Foreskin fibroblast (primary cell): ENCODE measurements at places on chromosomes 6 and 20.

- no peak for DNase-seq
Measured at GRCh38 chr6:126764104-126764503, 354.4 kb upstream of the RSPO3 start.

GRCh38 chr6:121482004-121482693, 46.7 kb downstream of the GJA1 start:
- peak; percentile 82 for DNase-seq

DNA sequence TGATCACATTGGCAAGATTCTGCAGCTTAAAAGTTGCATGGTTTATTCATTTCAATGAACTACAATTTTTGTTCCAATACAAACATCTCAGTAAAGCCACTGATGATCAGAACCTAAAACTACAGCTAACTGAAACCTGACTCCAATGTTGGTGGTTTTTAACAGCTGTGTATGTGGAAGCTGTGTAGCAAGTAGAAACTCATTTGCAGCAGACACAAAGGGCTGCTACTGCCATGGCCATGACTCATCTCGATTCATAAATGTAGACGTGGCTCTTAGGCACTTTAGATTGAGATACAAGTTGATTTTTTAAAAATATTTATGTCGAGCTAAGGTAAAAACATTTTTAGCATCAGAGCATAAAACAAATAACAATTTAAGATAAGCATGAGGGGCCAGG, 19.5 kb upstream of the MAP3K4 start:
- peak; percentile 89 for DNase-seq

DNA sequence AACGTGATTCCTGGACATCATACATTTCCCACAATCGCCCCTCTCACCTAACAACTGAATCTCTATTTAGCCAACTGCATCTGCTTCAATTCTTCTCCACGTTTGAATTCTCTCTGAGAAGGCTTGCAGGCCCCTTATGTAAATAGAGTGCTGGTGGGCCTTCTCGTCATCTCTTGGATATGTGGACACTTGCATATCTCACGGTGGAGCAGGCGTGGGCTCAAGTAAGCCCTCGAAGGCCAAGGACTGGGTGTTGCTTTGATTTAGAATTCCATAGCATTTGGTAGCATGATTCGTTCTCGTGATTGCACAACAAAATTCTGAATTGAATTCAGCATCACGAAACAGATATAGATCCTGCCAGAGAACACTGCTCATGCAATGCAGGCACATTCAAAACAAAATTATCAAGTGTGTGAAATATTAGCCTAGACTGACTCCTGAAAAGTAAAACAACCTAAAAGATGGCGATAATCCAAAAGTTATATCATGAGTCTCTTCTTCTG, 613.6 kb downstream of the TFAP2A start:
- peak; percentile 45 for DNase-seq

DNA sequence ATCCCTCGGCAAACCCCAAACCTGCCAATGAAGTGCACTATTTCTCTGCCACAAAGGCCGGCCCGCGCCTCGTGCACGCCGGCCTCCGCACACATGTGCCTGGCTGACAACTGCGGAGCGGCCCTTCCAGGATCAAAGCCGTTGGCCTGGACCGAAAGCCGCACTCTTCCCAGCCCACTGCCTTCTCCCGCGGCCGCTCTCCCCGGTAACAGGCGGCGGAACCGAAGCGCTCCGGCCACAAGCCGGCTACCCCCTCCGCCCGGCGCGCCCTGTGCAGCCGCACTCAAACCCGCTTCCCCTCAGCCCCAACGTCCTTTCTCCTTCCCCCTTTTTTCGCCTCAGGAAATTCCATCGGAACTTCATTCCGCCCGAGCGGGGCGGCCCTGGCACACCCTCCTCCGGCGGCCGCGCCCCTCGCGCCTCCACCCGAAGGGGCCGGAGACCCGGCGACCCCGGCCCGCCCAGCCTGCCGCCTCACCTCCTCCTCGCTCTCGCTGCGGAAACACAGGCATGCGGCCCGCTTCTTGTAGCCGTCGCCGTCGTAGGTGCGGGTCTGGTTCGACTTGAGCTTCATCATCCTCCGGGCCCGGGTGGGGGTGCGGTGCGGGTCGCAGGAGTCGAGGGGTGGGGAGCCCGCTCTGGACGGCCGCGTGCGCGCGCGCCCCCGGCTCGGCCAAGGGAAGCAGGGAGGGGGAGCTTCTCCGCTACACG, 528 bp downstream of the NUDT3 start:
- peak; percentile 70 for DNase-seq

DNA sequence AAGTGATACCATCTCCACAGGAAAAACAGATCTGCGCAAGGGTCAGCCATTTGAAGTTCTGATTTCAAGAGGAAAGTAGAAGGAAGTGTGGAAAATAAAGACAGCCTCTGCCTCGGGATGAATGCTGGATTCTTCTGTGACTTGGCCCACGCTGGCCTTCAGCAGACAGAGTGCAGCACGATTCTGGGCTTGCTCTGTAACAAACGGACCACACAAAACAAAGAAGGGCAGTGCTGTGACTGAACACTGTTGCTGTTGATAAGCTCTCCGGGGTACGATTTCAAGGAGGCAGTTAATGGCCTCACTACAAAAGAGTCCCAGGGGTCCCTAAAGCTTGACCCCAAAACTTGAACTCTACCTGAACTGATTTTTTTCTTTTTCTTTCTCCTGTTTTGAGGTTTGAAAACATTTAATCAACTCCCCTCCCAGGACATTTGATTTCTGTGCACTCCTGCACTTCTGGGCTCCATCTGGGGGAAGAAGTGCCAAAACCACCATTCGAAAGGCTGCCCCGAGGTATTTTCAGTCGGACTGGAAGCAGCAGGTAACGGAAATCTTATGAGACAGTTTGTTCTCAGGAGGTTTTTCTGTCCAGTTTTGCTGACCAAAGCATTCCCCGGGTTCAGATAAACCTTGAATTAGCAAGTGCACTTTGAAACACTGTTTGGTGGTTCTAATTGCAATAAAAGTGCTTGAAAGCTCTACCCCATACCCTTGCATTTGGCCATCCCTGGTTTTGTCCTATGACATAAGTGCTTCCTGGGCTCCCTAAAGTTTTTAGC, 189.6 kb downstream of the MYLK4 start:
- no peak for DNase-seq

DNA sequence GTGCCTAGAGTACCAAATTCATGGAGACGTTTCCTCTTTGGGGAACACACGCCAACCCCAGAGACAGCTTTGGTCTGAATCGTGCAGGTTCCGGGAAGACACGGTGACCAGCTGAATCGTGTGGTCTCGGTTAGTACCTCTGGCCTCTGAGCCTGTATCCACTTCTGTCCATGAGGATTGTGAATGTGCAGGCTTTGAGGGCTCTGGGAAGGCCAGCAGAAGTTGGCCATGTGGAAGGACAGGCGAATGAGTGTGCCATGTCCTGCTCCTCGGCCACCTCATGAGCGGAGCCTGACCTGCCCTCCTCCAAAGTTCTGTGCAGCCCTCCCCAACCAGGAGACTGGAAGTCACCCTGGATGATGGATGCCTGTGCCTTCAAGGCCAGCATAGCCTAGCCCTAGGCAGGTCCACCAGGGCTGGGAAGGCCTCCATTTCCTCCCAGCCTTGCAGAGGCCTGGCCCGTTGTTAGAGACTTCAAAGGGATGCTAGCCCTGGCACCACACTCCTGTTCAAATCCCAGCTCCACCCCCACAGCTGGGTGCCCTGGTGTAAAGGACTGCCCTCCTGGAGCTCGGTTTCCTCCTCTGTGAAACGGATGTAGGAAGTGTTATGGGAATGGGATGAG, 1.7 kb upstream of the TMEM74B start:
- no peak for DNase-seq

GRCh38 chr6:28809947-28810658, 113.7 kb downstream of the TRIM27 start:
- peak; percentile 47 for DNase-seq

DNA sequence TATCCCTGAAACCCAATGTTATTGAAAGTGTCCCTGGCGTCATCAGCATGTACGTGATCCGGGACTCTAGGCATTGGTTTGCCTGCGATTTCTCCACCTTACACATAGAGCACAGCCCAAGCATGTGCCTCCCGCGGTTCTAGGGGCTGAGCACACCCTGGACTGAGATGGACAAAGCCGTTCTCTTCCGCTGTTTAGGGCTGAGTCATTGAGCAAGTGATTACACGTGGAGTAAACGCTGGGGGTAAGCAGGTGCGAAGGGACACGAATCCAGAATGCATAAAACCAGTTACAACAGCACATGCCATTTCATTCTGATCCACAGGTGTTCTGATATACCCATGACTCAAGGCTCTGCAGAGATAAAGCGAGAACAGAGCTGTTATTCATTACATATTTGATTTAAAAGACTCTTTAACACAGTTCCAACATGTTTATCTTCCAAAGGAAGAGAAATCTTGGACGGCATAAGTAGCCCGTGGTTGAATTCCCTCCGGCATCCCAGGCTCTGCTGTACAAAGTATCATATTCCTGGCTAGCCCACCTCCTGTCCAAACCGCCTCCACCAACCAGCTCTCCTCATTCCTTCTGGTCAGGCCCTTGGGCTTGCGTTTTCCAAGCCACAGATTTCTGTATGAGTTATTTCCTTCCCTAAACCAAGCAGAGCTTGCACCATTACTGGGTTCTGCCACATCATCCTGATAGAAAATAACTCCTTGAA, 36.1 kb upstream of the THBS2 start:
- no peak for DNase-seq

DNA sequence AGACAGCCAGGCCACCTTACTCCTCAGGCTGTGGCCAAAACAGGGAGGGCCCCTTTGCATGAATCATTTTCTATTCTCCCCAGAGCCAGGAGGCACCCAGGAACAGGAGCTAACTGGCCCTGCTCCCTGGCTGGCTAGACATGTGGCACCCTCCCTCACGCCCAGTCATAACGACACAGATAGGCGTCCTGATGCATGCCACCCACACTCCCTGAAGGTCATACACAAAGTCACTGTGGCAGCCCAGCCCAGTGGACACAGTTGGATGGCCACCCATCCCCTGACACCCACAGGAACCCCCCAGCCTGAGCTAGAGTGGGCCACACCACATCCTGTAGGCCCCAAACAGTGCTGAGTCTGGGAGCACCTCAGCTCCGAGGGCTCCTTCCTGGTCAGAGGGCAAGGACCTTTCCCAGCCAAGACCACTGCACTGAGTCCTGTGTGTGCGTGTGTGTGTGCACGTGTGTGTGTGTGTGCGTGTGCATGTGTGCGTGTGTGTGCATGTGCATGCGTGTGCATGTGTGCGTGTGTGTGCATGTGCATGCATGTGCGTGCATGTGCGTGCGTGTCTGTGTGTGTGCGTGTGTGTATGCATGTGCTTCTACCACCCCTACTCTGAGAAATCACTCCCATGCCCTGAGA, 21.6 kb downstream of the TFEB start:
- peak; percentile 30 for DNase-seq

DNA sequence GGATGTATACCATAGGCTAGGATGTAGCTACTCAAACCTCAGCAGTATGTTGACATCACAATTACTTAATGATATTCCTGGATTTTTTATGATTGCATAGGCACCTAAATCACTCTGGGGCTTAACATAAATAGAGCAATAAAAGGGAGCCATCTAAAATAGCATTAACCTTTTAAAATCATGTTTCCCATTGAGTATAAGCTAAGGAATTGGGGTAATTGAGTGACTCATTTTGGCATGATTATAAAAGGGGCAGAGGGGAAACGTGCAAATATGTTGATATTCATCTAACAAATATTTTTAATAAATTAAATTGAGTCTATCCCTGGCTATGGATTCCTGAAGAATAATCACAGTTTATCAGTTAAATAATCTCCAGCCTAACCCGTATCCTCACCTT, 74.0 kb upstream of the ADGRF1 start:
- DNase-seq = no peak

DNA sequence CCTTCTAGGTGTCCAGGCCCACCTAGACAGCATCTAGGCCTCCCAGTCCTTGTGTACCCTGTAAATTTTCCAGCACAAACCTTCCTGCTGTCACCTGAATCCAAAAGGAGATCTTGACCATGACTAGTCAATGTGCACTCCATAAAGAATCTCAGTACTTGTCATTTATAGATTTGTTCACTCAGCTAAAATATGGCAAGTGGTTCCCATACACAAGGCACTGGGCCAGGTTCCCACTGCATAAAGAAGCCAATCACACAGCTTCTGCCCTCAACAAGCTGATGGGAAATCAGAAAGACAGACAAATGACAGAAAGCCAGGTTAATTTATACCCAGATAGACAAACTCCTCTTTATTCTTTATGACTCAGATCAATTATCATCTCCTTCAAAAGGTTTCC, 526.8 kb downstream of the CD83 start:
- no peak for DNase-seq

DNA sequence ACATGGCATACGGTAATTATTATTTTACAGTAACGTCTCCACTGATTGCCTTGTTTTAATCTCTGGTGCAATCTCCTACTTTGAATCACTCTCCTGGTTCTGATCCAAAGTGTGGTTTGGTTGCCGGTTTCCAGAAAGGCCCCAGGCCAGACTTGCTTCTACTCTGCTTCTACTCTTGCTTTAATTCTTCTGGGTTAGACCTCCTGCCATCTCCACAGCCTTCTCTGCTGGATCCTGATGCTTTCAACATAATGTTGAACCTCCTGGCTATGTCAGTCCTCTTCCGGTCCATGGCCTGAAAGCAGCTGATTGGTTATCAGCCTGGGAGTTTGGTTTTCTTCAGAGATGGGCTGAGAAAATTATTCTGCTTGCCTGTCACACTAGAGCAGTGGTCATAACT, 266.5 kb upstream of the RIMS1 start:
- DNase-seq = no peak

DNA sequence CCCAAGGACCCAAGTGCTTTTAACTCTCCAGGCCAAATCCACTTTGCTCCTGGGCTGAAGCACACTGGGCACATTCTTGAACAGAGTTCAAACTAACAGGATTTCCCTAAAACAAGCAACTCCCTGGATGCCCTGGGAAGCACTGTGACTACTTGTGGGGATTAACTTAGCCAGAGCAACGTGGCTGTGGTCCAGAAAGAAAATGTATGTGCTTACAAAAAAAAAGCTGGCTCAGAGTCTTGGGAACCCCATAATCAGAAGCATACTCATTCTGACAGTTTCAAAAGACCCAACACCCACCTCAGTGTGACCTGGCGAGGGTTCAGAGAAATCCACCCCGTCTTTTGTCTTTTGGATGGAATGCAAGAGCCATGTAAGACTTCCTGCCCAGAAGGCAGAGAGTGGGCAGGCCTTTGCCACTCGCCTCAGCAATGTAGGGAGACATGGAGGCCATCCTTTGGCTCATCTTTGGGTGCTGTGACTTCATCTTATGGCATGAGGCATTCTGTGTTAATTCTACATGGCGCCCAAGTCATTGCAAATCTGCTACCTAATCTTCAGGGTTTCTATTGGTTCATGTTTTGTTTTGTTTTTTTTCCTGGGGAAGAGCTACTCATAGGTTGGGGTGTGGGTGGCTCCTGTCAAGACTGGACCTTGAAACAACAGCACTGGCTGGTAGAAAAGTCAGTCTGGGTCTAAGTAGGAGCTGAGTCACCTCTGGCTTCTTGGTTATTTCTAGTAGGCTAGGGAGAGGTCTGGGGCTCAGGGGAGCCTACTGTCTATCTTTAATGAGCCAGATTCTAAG, 248.6 kb upstream of the SUPT3H start:
- peak; percentile 90 for DNase-seq

DNA sequence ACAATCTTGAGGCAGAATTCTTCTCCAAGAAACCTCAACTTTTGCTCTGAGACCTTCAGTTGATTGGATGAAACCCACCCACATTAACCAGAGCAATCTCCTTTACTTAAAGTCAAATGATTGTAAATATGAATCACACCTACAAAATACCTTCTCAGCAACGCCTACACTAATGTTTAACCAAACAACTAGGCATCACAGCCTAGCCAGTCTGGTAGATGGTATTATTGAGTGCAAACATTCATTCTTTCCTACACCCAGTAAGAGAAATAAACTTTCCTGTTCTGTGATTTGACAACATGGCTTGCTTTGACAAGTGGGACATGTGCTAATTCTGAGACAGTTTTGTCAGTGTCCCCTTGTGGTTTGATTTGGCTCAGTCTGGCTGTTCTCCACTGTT, 252.2 kb downstream of the HACE1 start:
- DNase-seq = no peak
